ENCODE measurements at places on chromosomes 4 and X. TPM values are rescaled to one million over a fixed set of nuclear protein-coding genes. Genes with fewer than 3 reads are reported as not detected.

- no peak overlapping the region for H3K4me3 ChIP-seq
- H3K27me3 ChIP-seq = no peaks in the 10 kb centered on the region
- H3K4me1 ChIP-seq = peaks cover 7% of the 10 kb centered on the region
- no peaks in the 10 kb centered on the region for H3K36me3 ChIP-seq
These were observed 257.5 kb upstream of the FAT1 start for GRCh38 chr4:186981161-186981560.

- H3K36me3 ChIP-seq = no peaks in the 10 kb centered on the region
- H3K4me1 ChIP-seq = peaks cover 11% of the 10 kb centered on the region
- H3K4me3 ChIP-seq = no peak overlapping the region
- no peak overlapping the region for H3K27ac ChIP-seq
- H3K27me3 ChIP-seq = no peaks in the 10 kb centered on the region
- DNase-seq = peak; percentile 30
These were observed 30.7 kb downstream of the SPARCL1 start for GRCh38 chr4:87498446-87498900.

DNA sequence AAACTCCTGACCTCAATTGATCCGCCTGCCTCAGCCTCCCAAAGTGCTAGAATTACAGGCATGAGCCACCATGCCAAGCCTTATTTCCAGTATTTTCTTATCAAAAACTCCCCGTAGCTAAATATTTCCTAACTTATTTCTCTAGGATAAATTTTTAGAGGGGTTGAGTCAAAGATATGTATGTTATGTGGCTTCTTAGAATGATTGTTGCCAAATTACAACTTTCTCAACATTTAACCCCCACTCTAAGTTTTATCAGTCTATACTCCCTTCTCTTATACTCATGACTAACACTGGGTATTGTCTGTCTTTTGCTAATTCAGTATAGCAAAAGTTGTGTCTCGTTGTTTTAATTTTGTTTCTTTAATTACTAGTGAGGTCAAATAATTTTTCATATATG, 187.7 kb upstream of the LNX1 start:
- H3K4me1 ChIP-seq = peaks cover 7% of the 10 kb centered on the region
- no peak overlapping the region for H3K4me3 ChIP-seq
- no peaks in the 10 kb centered on the region for H3K27me3 ChIP-seq
- DNase-seq = no peak
- no peak overlapping the region for H3K27ac ChIP-seq
- H3K36me3 ChIP-seq = no peaks in the 10 kb centered on the region

- H3K36me3 ChIP-seq = no peaks in the 10 kb centered on the region
- DNase-seq = peak; percentile 88
- H3K4me3 ChIP-seq = no peak within 1 kb of the TSS
- no peak within 1 kb of the TSS for H3K27ac ChIP-seq
- peaks cover 5% of the 10 kb centered on the region for H3K4me1 ChIP-seq
These were observed at the start of gene CFI for GRCh38 chr4:109801895-109802319. Gene CFI, minus strand, starts transcription at chr4:109801999. Its CDS starts 28 bp downstream, at chr4:109801971.

The TLR10 gene
- not detected for total RNA-seq

The BMPR1B gene
- total RNA-seq = 12.1 TPM

Data from astrocyte (in vitro differentiated cells and primary cell).